T-cell (primary cell): ENCODE measurements at places on chromosomes 5 and 9.

DNA sequence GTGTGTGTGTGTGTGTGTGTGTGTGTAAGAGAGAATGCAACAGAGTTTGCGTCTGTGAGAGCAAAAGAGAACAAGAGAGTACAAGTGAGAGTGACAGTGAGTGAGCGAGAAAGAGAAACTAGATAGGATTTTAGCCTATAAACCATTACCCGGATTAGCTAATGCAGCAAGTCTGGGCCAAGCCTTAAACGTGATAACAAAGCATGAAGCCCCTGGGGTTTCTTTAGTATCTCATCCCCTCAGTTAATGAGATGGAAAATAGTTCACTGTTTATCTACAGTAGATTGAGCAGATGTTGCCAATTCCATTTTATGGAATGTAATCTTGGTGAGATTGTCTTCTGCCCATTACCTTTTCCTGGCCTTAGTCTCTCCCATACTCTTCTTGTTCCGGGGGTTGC, 114.5 kb downstream of the MAT2B start:
- H3K27me3 ChIP-seq = no peaks in the 10 kb centered on the region
- H3K4me1 ChIP-seq = no peaks in the 10 kb centered on the region
- H3K27ac ChIP-seq = no peak overlapping the region
- DNase-seq = no peak
- no peak overlapping the region for H3K4me3 ChIP-seq

DNA sequence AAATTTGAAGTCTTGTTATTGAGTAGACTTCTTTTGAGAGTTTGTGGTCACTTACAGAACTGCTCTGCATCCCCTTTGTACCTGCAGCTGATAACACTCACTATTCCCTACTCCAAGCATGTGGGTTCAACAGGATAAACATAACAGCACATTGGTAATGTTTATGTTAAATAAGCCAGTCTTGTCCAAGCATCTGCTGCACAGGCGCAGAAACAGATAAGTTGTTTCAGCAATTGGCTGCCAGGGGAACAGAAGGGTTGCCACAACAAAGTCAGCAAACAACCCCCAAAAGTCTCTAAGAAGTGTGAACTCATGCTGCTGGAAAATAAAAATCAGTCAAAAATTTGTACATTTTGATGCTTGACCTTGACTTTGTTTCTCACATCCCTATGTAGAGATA, 174.6 kb downstream of the GDNF start:
- H3K4me3 ChIP-seq = no peak overlapping the region
- H3K27me3 ChIP-seq = no peaks in the 10 kb centered on the region
- no peaks in the 10 kb centered on the region for H3K4me1 ChIP-seq
- no peaks in the 10 kb centered on the region for H3K36me3 ChIP-seq

DNA sequence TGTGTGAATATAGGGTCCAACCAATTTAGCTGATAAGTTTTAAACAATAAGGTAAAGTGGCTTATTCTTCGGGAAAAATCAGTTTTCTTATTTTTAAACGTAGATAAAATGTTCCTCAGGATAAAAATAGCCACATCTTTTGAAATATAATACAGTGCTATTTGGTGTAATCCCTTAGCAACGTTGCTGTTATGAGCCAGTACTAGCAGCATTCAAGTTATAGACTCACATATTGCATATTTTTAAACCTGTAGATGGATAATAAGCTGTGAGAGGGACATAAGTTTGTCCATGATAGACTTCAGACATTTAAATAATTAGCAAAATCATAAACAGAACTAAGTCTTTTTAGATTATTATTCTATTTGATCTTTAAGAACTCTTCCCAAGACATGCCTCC, 6.3 kb downstream of the PDE4D start:
- H3K27ac ChIP-seq = no peak overlapping the region
- H3K27me3 ChIP-seq = peaks cover 5% of the 10 kb centered on the region
- no peak overlapping the region for H3K4me3 ChIP-seq
- no peaks in the 10 kb centered on the region for H3K4me1 ChIP-seq
- DNase-seq = no peak

DNA sequence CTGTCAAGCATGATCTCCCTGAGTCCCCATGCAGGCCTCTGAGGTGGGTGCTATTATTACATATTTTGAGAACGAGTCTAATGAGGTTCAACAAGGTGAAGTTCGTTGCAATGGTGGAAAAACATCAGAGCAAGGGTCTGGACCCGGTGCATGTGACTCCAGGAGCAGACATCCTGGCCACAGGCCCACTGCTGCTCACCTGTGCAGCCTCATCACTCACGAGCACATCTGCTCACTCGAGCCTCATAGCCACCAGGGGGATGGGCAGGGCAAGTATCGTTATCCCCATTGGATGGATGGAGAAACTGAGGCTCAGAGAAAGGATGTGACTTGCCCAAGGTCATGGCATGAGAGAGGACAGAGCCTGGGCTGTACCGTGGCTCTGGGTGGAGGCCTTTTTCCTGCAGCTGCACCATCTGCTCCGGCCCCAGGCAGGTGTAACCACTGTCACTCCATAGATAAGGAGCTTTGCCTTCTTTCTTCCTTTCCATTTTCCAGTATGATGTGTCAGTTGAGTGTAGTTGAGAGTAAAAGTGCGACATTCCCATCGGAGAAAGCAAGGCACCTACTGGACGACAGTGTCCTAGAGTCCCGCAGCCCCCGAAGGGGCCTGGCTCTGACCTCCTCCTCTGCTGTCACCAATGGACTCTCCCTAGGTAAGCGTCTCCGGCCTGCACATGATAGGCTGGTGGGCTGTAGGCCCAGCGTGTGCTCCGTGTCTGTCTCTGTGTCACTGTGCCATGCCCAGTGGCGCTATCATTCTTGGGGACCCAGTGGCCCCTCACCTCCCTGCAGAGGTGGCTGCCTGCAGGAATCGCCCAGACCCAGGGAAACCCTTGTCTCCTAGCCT, 68.4 kb upstream of the GARNL3 start:
- peaks cover 9% of the 10 kb centered on the region for H3K4me1 ChIP-seq
- DNase-seq = no peak
- no peak overlapping the region for H3K4me3 ChIP-seq
- no peaks in the 10 kb centered on the region for H3K36me3 ChIP-seq
- no peak overlapping the region for H3K27ac ChIP-seq

GRCh38 chr9:129324808-129325502, 146.9 kb upstream of the IER5L start:
- no peak for DNase-seq
- no peak overlapping the region for H3K27ac ChIP-seq
- H3K36me3 ChIP-seq = no peaks in the 10 kb centered on the region
- peaks cover 14% of the 10 kb centered on the region for H3K27me3 ChIP-seq
- H3K4me3 ChIP-seq = no peak overlapping the region

DNA sequence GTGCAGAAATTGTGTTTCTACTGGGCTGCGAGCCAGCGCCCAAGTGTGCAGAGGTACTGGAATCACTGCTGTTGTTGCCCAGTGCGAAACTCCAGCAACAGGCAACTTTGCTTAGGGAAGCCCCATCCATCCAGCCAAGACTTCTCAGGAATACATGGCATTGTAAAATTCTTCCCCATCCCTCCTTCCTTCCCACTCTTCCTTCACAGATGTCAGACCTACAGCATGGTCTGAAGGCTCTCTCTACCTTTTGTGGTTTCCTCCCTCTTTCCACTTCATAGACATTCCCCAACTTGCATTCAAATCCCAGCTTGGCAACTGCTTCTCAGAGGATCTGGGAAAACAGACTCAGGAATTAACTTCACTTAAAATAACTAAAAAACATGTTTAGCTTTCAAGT, 30.4 kb downstream of the ARL15 start:
- H3K27ac ChIP-seq = no peak overlapping the region
- no peak for DNase-seq
- no peaks in the 10 kb centered on the region for H3K4me1 ChIP-seq
- H3K36me3 ChIP-seq = peaks cover 4% of the 10 kb centered on the region
- no peak overlapping the region for H3K4me3 ChIP-seq

DNA sequence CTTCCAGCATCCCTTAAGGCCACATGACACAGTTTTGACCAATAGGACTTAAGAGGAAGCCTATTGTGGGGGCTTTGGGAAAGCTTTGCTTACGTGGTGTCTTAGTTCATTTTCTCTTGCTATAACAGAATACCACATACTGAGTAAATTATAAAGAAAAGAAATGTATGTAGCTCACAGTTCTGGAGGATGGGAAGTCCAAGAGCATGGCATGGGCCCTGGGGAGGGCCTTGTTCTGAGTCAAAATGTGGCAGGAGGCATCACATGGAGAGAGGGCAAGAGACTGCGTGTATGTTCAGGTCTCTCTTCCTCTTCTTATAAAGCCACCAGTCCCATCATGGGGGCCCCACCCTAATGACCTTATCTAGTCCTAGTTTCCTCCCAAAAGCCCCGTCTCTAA, 68.6 kb upstream of the CPEB4 start:
- H3K4me3 ChIP-seq = no peak overlapping the region
- no peaks in the 10 kb centered on the region for H3K36me3 ChIP-seq
- DNase-seq = no peak

DNA sequence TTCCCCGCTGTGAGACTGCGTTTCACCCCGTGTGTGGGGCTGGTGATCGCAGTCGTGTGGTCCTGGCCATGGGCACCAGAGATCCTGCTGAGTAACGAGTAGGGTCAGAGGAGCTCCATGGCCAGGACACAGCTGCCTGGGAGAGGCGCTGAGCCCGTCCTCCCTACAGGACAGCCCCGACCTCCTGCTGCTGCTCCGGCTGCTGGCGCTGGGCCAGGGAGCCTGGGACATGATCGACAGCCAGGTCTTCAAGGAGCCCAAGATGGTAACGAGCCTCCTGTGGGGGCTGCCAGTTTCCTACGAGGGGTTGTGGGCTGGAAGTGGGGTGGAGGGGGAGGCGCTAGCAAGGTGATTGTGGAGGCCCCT, 11.0 kb downstream of the NELFB start:
- H3K27ac ChIP-seq = no peak overlapping the region
- DNase-seq = no peak
- no peak overlapping the region for H3K4me3 ChIP-seq
- H3K27me3 ChIP-seq = no peaks in the 10 kb centered on the region
- H3K36me3 ChIP-seq = peaks cover 18% of the 10 kb centered on the region

DNA sequence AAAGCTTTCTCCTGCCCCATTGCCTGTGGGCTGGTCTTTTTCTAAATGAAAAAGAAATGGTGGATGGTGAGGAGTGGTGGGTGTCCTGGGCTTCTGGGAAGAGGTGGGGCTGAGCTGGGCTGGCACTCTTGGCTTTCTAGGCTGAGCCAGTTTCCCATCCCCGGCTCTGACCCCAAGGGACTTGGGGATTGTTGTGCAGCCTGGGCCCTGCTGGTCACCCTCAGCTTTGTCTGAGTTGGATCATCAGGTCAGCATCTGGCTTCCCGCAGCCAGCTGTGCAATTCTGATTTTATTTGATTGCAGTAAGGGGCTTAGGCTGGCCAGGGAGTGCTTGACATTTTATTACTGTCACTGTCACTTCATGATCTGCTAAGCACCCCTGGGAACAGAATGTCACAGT, 25.3 kb downstream of the GLRA1 start:
- DNase-seq = no peak
- H3K4me1 ChIP-seq = no peaks in the 10 kb centered on the region
- peaks cover 6% of the 10 kb centered on the region for H3K27me3 ChIP-seq

GRCh38 chr5:142798099-142798770, 28.1 kb downstream of the ARHGAP26 start:
- peak overlapping the region; percentile 3 for H3K4me3 ChIP-seq
- peaks cover 57% of the 10 kb centered on the region for H3K4me1 ChIP-seq
- peak overlapping the region; percentile 71 for H3K27ac ChIP-seq
- no peaks in the 10 kb centered on the region for H3K36me3 ChIP-seq
- no peaks in the 10 kb centered on the region for H3K27me3 ChIP-seq
- peak; percentile 39 for DNase-seq

DNA sequence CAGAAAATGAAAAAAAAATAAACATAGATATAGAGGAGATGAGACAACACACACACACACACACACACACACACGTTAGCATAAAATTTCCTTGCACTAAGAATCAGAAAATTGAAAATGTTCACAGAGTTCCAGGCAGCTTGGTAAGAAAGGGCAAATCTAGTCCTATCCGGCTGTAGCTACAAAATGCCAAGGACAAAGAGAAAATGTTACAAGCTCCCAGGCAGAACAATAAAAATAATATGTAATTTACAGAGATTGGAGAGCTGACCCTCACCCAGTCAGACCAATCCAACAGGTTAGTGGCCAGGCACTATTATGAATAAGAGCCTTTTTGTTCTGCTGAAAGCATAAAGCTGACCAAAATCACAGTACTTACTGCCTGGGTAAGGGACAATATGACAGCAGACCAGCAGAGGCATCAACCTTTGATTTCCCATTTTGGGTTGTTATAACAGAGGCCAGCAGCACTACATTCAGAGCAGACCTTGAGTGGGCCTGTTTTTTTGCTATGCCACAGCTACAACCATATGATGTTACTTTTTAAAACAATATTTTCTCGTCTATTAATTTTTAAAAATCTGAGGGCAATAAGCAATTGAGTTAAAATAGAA, 892.6 kb downstream of the TAF11L14 start:
- H3K36me3 ChIP-seq = no peaks in the 10 kb centered on the region
- H3K4me3 ChIP-seq = no peak overlapping the region
- no peaks in the 10 kb centered on the region for H3K27me3 ChIP-seq
- H3K27ac ChIP-seq = no peak overlapping the region
- no peaks in the 10 kb centered on the region for H3K4me1 ChIP-seq

- H3K4me1 ChIP-seq = peaks cover 12% of the 10 kb centered on the region
- H3K27me3 ChIP-seq = no peaks in the 10 kb centered on the region
- H3K27ac ChIP-seq = no peak overlapping the region
- H3K4me3 ChIP-seq = no peak overlapping the region
Observed at GRCh38 chr5:81759632-81760005, 8.7 kb upstream of the SSBP2 start.

DNA sequence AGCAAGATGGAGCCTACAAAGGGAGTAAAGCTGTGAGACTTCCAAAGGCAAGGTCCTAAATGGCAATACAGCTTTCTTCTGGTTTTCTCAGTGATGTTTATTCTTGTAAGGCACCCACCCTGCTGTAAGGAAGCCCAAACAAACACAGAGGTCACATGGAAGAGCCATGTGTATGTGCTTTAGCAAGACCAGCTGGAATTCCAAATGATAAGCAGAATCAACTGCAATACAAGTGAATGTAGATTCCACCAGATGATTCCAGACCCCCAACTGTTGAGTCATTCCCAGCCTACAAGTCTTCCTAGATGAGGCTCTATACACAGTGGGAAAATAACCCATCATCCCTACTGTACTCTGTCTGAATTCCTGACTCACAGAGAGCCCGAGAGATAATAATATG, 122.8 kb downstream of the DEPDC1B start:
- DNase-seq = no peak
- H3K4me1 ChIP-seq = no peaks in the 10 kb centered on the region
- no peak overlapping the region for H3K4me3 ChIP-seq
- H3K27me3 ChIP-seq = no peaks in the 10 kb centered on the region

- H3K27ac ChIP-seq = no peak overlapping the region
- no peak overlapping the region for H3K4me3 ChIP-seq
- no peak for DNase-seq
- H3K4me1 ChIP-seq = no peaks in the 10 kb centered on the region
Observed at GRCh38 chr9:110364451-110364850, 26.8 kb upstream of the TXNDC8 start.

- H3K27me3 ChIP-seq = peaks cover 2% of the 10 kb centered on the region
- H3K36me3 ChIP-seq = no peaks in the 10 kb centered on the region
- H3K27ac ChIP-seq = no peak overlapping the region
- no peaks in the 10 kb centered on the region for H3K4me1 ChIP-seq
- no peak for DNase-seq
Observed at GRCh38 chr9:87245271-87245670, 252.4 kb upstream of the DAPK1 start.

GRCh38 chr5:120546922-120547321, 82.8 kb downstream of the PRR16 start:
- H3K27ac ChIP-seq = no peak overlapping the region
- DNase-seq = no peak
- H3K27me3 ChIP-seq = no peaks in the 10 kb centered on the region
- H3K4me1 ChIP-seq = no peaks in the 10 kb centered on the region
- H3K4me3 ChIP-seq = no peak overlapping the region
